Stimulated activated CD4-positive, alpha-beta T cell treated with anti-CD3 and anti-CD28 coated beads, TNF-alpha, amount 100 ng/mL, for 48 hours (primary cell): ENCODE measurements at places on chromosomes 3 and 15.

GRCh38 chr3:64360280-64360679, 135.0 kb upstream of the PRICKLE2 start:
- no peak for DNase-seq

- no peak for DNase-seq
Measured at GRCh38 chr3:168815946-168816345, 720.2 kb upstream of the GOLIM4 start.

DNA sequence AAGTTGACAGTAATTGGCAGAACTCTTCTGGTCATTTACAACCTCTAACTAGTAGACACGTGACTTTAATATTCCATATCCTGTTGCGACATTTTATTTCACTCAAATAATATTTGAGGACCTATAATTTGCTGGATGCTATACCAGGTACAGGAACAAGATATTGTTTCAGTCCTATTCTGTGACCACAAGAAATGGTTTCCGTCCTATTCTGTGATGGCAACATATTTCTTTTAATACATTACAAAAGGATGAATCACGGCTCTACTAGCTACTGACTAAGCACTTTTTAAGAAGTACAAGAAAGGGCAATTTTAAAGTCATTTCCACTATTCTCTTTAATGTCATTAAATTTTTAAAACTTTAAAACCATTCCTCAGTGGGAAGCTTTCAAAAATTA, 400.2 kb downstream of the CNTN3 start:
- DNase-seq, result no peak

- no peak for DNase-seq
Measured at GRCh38 chr3:23611737-23612295, 193.9 kb upstream of the UBE2E1 start.

DNA sequence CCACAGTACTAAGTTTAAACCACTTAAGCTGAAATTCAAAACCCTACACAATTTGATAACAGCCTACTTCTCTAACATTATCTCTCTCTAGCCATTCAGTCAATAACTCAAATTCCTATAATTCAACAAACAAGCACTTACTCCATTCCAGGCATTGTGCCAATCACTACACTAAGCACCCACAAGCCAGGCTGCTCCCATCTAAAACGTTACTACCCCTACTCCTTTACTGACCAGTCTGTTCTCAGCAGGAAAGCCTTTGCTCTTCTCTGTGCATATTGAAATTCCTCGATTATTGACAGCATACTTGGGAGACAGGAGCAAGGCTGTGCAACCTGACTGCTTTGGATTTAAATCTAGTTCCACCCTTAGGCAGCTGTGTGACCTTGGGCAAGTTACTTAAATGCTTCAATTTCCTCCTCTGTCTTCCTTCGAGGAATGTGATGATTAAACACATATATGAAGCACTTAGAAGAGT, 177.2 kb upstream of the THBS1 start:
- DNase-seq, result no peak

DNA sequence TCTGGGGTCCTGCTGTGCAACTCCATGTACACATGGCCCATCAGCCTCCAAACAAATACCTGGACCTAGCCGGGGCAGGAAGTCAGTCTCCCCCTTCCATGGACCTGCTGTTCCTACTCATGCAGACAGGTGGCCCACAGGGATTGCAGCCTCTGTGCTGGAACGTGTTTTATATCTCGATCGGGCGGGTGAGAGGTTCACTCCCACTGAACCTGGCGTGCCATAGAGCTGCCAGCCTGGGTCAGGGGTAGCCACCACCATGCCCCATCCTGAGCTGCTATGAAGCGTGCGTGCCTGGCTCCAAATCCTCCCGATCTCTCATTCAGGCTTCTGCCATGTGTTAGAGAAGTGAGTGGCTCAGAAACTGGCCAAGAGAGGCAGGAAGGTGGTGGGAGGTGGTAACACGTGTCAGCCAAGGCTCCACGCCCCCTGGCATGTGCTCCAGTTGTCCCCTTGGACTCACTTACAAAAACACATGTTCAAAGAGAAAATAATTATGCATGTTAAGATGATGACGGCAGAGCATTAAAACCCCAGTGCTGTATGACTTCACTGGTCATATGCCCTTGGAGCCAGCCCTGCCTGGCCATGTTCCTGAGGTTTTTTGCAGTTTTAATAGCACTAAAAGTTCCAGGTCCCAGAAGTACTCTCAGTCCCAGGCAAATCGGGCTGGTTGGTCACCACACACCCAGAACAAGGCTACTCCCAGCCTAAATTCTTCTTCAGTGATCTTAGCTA, 30.6 kb downstream of the CTSH start:
- DNase-seq, result no peak

DNA sequence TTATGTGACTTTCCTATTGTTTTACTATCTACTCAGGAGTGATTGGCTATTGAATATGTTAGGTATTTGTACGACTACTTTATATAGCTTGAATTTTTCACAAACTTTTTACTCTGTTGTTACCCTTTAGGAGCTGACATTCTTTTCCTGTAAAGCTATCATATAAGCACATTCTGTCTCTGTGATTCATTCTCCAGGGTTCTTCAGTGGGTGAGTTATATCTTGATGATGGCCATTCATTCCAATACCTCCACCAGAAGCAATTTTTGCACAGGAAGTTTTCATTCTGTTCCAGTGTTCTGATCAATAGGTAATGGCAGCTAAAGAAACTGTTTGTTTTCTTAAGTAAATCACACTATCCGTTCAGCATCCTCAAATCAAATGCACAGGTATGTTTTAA, 10.1 kb upstream of the CAPN3 start:
- no peak for DNase-seq

GRCh38 chr15:90315278-90315982, 36.7 kb upstream of the ZNF774 start:
- DNase-seq, result no peak

- no peak for DNase-seq
Measured at GRCh38 chr3:54321520-54321919, 199.2 kb downstream of the CACNA2D3 start.

DNA sequence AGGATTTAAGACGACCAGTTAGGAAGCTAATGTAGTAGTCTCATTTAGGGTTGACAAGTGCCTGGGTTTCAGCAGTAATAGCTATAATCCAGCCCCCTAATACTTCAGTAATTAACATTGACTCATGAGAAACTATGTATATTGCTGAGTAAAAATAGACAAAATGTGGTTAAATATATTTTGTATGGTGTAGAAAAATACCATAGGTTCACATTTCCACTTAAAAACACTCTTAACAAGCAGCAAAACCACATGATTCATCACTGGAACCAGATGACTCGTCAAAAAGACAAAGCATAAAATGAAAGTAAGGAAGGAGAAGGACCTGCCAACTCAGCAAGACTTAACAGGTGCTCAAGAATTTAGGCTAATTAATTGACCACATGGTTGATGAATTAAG, 288.9 kb downstream of the EFHB start:
- no peak for DNase-seq

- DNase-seq, result no peak
Measured at GRCh38 chr3:38560284-38560683, 64.1 kb downstream of the EXOG start.

DNA sequence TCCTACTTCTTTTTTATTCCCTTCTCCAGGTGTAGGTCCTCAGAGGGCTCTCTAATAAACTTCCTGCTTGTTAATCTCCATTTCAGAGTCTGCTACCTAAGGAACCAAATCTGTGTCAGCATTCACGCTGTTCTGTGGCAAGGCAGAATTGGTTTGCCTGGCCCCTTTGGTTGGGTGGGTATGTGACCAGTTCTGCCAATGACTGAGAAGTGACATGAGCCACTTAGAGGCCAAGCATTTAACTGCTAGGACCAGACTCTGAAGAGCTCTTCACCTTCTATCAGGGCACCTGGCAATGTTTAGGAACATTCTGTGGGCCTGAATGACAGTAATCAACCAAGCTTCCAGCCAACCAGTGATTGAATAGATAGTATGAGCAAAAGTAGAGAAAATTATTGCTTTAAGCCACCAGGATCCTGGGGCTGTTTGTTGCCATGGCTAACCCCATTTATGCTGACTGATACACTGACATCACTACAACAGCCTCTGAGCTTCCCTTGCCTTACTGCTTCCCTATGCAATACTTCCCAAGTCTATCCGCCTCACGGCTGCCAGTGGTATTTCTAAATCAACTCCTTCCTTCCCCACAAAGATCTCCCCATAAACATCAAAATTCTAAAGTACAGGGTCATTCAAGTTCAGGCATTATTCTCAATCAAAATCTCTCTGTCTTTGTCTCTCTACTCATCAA, 7.6 kb downstream of the FRMD4B start:
- DNase-seq, result no peak

- DNase-seq, result no peak
Measured at GRCh38 chr3:50610181-50610971, 1.2 kb downstream of the CISH start.

DNA sequence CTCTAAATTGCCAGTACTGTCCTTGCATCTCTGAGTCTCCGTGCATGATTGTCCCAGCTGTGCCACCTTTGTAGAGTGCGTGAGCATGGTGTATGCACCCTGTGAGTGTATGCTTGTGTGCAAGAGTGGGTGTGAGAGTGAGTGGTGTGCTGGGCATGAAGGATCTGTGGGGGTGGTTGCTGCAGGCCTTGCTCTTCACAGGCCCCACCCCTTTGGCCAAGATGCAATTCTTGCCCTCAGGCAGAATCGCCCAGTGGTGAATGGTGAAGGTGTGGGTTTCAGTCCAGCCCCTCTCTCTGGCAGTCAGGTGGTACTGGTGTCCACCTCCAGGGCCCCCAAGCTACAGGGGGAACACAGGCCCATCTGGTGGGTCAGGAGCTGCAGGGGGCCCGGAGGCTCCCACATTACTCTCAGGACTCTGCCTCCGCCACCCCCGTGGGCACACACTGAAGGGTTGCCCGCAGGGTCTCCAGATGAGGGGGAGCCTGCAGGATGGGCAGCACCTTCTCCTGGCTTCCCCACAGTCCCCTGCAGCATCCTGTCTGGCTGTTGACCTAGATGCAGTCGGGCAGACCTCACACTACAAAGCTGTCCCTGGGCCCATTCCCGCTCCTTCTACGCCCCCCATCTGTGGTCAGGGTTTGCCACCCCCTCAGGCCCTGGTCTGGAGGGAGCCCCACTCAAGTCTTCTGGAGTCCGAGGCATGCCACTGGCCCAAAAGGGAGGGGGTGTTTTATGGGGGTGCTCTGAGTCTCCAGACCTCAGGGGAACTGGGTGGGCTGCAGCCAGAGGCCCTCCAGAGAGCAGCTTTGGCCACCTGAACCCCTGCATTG, 8.3 kb upstream of the ROPN1B start:
- no peak for DNase-seq

- DNase-seq, result no peak
Measured at GRCh38 chr15:62279041-62279440, 114.0 kb upstream of the C2CD4B start.

DNA sequence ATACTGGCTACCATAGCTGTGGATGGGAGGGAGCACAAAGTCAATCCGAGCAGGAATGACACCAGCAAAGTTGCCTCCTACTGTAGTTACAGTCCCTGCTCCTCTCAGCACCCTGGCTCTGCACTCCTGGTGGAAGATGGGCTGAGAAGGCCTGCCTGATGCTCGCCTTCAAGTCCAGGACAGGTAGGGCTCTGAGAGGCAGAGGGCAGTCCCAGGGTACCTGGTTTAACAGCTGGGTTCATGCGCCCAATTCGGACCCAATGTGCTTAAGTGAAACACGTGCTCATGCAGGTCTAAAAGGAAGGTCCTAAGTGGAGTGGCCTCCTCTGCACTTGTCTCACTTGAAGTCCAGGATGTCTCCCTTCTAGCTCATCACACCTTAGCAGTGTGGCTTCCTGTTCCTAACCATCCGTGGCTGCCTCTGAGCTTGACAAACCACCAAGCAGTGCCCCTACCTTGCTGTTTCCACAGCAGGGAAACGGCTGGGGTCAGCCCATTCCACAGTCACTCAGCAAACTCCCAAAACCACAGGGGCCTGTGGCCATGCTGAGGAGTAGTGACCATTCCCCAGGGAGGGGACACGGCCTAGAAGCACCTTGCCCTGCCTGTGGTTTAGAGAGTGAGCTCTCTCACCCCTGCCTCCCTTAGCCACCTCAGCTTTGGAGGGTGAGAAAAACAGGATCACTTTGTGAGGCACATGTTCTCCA, 3.9 kb upstream of the MUSTN1 start:
- no peak for DNase-seq

- peak; percentile 32 for DNase-seq
Measured at GRCh38 chr3:128572644-128573105, 77.9 kb downstream of the RPN1 start.

DNA sequence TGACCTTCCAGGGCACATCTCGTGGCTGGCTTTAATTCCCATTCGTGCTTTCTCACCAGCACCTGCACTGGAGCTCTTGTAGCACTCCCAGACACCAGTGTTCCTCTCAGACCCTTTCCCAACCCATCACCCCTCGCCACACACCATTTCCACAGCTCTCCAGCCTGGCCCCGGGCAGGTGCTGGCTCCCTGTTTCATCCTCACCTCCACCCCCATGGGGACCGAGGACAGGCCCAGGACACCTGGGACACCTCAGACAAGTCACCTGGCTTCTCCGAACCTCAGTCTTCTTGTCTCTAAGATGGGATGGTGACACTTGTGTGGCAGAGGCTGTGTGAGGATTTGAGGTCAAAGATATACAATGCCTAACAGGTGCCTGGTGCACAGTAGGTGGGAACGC, 27.4 kb upstream of the GP9 start:
- DNase-seq, result no peak

- no peak for DNase-seq
Measured at GRCh38 chr15:99982662-99983061, 249.4 kb upstream of the LYSMD4 start.

DNA sequence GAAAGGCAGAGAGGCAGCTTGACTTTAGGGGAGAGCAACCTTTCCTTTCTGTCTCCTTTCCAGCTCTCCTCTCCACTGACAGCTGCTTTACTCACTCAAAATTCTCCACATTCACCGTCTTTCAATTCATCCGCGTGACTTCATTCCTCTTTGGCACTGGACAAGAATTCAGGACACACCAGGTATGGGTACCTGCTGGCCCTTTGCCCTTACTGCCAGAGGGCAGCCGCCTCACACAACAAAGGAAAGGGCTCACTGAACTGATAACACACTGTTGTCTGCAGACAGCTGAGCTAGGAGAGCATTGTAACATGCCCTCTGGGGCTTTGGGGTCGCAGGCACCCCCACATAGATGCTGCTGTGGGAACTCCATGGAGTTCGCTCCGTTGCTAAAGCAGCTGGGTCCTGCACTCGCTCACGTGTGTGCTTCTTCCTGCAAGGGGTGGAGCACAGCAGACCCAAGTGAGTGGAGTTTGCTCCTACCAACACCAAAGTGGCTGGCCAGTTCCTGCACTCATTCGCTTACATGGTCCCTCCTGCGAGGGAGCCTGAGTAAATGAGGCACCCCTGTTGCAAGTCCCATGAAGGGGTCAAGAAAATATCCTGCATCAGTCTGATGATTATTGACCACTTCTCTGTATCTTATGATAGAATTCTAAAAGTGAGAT, 79.0 kb upstream of the SGO1 start:
- no peak for DNase-seq

DNA sequence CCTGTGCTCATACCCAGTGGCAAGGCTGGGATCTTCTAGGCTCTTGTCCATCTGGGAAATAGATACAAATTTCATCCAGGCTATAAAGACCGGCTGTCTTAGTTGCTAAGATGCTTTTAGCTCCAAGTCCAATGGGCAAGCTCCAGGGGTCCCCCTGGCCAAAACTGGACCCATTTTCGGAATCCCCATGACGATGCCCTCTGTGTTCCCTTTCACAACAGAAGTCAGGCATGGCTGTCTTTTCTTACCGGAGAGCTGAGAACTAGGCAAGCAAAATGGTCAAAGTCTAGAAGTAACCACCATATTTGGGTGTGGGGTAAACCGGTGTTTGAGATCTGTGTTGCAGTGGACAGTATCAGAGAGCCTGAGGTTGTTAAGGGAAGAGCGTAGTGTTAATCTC, 1.0 kb downstream of the GLYCTK start:
- no peak for DNase-seq
